ENCODE measurements at places on chromosomes 12 and 14. TPM values are rescaled to one million over a fixed set of nuclear protein-coding genes. Genes with fewer than 3 reads are reported as not detected.

DNA sequence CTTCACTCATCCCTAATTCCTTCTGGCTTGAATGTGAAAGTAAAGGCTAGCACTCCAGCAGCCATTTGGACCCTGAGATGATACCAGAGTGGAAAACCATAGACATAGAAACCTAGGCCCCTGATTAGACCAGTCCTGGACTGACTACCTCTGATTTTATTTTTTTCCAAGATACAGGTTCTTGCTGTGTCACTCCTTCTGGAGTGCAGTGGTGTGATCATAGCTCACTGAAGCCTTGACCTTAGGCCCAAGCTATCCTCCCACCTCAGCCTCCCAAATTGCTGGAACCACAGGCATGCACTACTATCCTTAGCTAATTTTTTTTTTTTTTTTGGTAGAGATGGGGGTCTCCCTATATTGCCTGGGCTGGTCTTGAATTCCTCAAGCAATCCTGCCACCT, 74.4 kb upstream of the STAC3 start:
- DNase-seq: no peak

DNA sequence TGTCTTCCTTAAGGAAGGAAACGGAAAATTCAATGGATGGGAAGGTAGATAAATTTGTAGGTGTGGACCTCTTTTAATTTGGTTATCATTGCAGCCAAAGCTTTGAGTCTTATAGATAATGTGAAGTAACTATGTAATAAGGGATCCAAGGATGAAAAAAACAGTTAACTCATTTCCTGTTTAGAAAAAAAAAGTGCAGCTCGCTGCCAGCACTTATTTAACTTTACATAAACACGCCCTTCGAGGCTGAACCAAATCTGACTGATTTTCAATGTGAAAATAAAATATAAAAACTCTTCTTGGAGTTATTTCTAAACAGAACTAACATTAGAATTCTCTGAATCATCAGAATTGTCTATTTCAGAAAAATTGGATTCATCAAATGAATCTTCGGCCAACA, 7.0 kb downstream of the NUBPL start:
- no peak for DNase-seq

DNA sequence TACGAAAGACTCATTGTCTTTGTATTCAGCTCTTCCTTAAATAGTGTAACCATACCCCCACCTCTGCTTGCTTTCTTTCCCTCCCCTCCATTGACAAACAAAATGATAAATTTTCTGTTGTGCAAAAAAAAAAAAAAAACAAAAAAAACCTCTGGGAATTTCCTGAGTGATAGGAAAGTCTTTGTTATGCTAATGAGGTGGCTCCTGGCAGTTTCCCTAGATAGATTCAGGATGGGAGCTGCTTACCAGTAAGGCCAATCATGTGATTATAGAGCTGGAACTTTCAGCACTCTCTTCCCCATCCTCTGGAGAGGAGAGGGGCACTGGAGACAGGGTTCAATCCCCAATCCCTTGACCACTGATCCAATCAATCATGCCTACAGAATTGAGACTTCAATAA, 120.5 kb downstream of the NUAK1 start:
- no peak for DNase-seq

DNA sequence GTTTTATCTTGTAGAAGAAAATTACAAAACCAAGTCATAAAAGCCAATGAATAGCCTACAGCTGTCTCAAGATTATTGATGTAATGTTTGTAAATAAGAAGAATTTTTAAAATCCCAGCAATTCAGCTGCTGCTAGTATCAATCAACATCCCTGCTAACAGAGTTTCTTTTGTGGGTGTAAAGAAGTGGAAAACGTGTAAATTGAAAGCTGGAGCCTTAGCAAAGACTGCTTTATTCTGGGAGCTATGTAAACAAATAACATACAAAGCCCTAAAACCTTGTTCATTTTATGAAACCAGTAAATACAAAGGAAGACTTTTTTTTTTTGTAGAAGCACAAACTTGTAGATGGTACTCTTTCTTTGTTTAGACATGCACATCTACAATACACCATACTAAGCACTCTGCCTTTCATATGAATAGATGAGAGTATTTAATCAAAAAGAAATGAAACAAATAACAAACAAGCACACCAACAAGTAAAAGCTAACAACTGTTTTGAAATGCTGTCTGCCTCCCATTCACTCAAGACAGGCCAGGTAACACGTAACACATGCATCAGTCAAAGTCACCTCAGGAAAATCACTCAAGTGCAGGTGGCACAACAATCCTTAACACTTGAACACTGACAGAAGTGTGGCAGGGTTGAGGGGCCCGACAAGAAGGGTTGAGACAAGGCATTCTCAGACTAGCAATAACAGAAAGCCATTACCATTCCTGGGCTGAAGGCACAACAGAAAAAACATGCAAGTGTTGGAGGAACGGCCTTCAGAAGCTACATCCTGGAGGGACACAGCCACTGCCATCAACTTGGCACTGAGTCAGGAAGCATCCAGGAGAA, 1364.0 kb upstream of the SEL1L start:
- no peak for DNase-seq

GRCh38 chr12:15584366-15585041, 204.7 kb downstream of the EPS8 start:
- DNase-seq: no peak

DNA sequence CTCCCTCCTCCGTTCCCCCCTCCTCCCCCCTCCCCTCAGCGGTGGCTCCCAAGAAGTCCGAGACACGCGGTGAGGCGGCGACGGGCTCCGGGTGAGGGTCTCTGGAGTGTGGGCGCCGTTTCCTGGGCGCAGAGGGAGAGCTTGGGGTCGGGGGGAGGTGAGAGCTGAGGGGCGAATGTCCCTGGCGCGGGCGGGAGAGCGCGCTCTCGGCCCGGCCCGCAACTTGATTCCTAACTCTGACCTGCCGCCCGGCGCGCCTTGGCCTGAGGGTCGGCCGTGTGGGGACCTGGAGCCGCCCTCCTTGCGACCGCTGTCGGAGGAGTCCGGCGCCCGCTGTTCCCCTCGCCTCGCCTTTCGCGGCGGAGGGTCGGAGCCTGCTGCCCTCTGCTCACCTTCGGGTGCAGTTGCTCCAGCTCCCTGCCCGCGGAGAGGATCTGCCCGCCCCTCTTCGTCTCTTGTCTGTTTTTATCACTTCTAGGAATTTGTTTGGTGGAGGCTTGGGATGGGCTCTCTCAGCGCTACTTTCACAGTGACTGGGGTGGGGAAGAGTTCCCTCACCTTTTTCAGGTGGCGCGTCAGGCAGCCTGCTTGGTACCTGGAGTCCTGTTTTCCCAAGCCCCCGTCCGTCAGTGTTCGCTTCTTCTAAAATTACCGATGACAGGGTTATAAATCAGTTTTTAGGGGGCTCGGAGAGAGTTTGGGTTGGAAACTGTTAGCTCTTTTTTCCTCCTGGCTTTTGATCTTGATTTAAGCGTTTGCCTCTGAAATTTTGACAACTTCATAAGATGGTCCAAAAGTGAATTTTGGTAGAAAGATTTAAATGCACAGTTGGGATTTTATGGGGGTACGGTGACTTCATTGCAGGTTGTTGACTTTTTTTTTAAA, 495 bp downstream of the ADIPOR2 start:
- peak; percentile 77 for DNase-seq

- DNase-seq: no peak
Measured at GRCh38 chr14:101789222-101789621, 27.7 kb downstream of the PPP2R5C start.

Gene PPFIBP1
- 118 TPM for total RNA-seq

Gene SAMD15
- 9.7 TPM for total RNA-seq

Gene MYF6
- total RNA-seq: 1.4 TPM
